Ovary (tissue), 10 donors: ENCODE measurements at places on chromosomes 4 and X.

GRCh38 chrX:72201836-72202536 is 20.4 kb downstream of the PIN4 start:
- no peak for DNase-seq

DNA sequence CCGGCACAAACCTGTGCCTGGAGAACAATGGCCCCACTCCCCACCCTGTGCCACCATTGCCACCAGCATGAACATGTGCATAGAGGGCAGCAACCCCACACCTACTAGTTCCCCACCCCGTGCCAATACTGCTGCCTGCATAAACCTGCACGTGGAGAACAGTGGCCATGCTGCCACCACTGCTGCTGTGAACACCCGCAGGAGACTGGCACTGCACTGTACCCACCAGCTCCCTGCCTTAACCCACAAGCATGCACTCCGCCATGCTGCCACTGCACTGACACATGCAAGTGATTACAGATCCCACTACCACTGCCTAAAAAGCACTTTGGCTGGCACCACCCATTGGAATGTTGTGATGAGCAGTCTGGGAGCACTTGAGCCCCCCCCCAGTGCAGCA is 77.3 kb downstream of the NAA11 start:
- no peak for DNase-seq

GRCh38 chr4:76296286-76296820 is 10.2 kb upstream of the STBD1 start:
- no peak for DNase-seq

- no peak for DNase-seq
Observed at GRCh38 chr4:90943311-90943710, 816.1 kb downstream of the CCSER1 start.

DNA sequence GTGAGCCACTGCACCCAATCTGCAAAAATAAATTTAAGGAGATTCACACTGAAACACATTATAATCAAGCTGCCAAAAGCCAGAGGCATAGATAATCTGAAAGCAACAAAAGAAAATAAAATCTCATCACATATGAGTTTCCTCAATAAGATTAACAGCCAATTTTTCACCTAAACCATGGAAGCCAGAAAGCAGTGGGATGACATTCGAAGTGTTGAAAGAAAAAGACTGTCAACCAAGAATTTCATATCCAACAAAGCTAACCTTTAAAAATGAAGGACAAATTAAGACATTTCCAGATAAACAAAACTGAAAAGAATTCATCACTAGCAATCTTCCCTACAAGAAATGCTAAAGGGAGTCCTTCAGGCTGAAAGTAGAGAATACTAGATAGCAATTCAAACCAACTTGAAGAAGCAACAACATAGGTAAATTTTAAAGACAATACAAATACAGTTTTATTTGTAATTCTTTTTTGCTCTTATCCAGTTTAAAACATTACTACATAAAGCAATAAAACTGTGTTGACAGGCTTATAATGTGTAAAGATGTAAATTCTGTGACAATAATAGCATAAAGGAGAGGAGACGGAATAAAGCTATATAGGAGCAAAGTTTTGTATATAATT is 23.1 kb upstream of the KLHL8 start:
- no peak for DNase-seq

DNA sequence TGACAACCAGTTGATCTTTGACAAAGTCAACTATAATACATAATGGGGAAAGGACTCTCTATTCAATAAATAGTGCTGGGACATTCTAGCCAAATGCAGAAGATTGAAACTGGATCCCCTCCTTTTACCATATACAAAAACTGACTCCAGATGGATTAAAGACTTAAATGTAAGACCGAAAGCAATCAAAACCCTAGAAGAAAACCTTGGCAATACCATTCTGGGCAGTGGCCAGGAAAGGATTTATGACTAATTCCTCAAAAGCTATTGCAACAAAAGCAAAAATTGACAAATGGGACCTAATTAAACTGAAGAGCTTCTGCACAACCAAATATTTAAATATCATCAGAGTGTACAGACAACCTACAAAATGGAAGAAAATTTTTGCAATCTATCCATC is 185.1 kb downstream of the NPNT start:
- no peak for DNase-seq

DNA sequence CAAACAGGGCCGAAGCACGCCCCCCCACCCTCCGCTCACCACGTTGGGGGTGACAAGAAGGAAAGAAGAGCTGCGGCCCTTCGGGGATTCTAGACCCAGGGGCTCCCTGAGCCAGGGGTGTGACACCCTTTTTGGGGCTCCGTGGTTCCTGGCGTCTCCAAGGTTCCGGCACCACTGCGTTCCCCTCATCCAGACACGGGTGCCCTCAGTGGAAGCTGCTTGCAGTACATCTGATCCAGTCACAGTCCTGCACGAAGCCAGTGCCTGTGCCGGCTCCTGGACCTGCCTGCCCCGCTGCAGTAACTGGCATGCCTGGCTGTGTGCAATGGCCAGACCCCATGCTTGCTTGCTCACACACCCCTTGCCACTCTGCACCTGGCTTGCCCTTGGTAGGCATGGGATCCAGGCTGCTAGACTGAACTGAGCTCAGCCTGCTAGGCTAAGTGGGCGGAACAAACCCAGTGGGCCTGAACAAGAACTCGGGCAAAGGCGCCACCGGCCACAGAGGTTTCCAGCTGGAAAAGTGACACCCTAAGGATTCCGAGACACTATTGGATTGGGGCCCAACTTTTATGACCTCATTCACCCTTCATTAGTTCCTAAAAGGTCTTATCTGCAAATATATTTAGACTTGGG is 420.4 kb upstream of the AGA start:
- no peak for DNase-seq

GRCh38 chrX:111868726-111869638 is 7.0 kb upstream of the TRPC5OS start:
- no peak for DNase-seq
